Activated naive CD4-positive, alpha-beta T cell treated with anti-CD3 and anti-CD28 coated beads, Interleukin-2, amount 50 U/mL, for 16 hours (primary cell): ENCODE measurements at places on chromosomes 6 and 20.

GRCh38 chr20:19401096-19401495, 188.7 kb downstream of the SLC24A3 start:
- DNase-seq, result no peak

GRCh38 chr6:128632131-128632530, 111.7 kb upstream of the PTPRK start:
- no peak for DNase-seq

DNA sequence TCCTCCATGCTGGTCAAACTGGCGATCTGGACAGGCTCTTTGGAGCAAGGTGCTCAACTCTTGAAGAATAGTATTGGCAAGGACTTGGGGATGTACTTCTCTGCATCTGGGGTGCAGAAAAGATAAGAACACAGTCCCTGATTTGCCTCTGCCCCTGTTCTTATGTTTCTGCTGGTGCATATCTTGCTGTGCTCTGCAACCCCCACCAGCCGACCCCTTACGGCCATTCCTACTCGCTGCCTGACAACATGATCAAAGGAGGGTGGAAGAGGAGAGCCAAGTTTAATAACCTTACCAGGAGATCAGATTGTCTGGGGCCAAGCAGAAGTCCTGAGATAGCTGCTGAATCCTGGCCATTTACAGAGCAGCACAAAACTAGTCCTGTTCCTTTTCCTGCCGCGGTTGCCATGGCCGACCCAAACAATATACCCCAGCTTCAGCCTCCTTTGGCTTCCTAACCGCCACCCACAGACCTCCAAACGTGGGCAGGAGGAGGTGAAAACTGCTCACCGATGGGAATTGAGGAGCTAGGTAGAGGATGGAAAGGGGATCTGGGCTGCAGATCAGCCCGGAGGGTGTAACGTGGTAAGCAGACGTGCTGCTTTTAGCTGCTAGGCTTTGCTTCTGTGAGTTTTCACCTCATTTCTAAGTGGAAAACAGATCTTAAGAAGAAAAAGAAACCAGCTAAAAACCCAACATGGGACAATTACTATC, 60.9 kb downstream of the ATXN1 start:
- no peak for DNase-seq

DNA sequence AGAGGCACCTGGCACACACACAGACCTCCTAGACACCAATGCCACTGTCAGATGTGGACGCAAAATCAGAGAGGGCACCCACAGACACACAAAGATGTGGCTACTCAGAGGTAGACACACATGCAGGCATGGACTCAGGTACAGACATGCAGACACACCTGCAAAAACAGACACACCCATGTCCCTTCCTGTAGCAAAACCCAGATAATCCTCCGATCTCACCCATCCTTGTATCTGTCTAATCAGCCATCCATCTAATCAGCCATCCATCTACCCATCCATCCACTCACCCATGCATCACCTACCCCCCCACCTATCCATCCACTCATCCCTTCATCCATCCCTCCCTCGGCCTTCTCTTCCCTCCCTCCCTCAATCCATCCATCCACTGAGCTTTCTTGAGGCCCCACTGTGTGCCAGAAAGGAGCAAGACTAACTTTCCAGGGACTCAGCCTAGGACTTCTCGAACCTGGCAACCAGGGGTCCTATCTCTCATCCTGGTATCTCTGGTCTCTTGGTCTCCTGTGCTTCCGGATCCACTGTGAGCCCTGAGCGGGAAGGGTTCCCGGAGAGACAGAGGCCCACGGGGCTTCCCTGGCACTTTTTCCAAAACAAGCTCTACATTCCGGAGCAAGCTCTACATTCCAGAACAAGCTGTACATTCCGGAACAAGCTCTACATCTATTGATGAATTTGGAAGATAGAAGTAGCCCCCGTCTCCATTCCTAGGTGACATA, 1.1 kb upstream of the TGM2 start:
- DNase-seq, result no peak

GRCh38 chr6:100268326-100268725, 196.4 kb downstream of the SIM1 start:
- no peak for DNase-seq

DNA sequence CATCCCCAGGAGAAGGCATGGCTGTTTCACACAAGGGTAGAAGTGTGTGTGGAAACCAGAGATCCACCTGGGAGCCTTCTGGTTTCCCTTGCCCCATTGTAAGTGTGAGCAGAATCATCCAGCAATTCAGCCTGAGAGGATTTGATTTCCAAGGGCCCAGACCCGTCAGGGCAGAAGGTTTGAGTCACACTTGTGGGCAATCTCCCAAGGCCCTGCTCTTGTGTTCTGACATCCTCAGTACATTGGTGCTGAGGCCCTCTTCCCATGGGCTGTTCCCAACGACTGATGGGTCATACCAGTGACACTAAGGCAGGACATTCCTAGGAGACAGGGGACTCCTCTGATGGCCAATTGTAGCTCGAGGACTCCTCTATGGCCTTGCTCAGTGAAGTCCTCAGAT, 58.2 kb upstream of the POLR1H start:
- no peak for DNase-seq

DNA sequence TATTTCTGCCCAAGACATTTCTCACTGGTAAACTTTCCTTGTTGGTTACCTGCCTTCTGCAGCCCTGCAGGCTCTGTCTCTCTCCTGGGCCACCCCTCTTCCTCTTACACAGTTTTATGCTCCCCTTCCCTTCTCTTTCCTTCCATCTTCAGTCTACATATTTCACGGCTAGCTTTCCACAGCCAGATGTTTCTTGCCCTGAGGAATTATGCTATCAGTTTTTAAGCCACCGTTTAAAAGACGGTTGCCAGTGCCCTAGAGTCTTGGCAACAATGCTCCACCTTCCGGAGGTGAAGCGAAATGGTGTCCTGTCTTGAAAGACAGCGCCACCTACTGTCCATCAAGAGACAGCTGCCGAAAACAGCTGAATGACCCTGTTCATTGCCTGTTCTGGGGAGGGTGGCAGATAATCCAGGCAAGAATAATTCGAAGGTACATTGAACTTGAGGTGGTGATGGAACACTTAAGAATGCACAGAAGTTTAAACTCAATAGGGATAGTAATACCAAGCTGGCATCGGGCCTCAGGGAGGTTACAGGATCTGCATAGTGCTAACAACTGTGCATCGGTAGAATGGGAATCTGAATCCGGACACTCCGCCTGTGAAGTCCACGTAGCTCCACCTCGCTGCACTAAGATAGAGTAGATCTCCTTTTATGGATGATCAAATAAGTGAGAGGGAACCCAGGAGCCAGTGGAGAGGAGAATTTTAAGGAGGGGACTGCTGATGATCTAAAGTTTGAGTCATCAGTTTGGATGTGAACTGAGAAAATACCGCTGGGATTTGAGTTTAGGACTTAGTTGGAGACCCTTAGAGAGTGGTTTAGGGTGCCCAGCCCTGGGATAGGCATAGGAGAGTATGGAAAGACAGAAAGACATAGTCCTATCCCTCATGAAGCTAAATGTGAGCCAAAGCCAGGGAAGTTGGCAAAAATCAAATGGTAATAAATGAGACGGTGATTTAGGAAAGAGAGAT, 4.8 kb upstream of the TRIM40 start:
- DNase-seq, result peak; percentile 60

GRCh38 chr6:35179901-35180535, 33.7 kb upstream of the SCUBE3 start:
- no peak for DNase-seq

GRCh38 chr20:22830138-22830537, 205.0 kb upstream of the SSTR4 start:
- no peak for DNase-seq

DNA sequence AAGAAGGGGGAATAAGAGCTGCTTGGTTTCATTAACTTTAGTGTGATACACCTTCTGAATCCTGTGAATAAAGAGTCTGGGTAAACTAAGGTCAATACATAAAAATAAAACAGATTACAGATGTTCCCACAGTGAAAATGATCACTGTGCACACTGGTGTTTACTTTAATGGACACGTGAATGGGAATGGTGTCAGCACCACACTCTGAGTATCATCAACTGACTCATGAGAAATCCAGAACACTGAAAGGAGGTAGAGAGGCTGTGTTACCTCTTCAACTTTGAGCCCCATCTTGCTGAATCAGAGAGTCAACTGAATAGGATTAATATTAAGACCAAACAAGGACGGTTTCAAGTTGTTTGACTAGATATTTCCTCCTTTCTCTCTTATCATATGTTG, 75.0 kb downstream of the ELOVL4 start:
- DNase-seq, result no peak

DNA sequence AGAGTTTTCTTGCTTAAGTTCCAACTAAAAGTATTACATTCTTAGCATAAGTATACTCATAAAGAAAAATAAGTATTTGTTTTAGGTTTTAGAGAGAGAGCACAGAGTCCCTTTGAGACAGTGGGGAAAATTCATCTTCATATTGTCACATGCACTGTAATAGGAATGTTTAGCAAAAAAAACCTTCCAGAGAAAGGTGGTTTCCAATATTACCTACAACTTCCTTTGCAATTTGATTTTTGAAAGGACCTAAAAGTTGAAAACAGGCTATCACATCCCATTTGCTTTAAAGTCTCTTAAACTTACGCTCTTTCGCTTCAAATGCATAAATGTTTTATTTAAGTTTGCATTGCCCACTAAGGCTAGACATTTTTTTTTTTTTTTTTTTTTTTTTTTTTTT, 86.4 kb downstream of the OPRM1 start:
- DNase-seq, result no peak

- DNase-seq, result no peak
Measured at GRCh38 chr6:34073540-34073939, 72.3 kb downstream of the GRM4 start.

DNA sequence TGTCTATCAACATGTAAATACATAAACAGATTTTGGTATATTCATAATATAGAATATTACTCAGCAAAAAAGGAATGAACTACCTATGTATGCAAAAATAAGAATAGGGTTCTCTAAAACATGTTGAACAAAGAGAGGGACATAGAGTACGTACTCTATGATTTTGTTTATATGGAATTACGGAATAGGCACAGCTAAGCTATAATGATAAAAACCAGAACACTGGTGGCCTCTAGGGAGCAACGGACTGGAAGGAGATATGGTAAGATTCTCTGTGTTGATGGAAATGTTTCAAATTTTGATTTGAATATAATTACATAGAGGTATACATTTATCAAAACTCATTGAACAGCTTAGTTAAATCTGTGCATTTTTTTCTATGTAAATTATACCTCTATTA, 19.6 kb downstream of the ADGRG6 start:
- DNase-seq, result no peak

GRCh38 chr20:2851086-2851485, 10.5 kb downstream of the VPS16 start:
- no peak for DNase-seq

DNA sequence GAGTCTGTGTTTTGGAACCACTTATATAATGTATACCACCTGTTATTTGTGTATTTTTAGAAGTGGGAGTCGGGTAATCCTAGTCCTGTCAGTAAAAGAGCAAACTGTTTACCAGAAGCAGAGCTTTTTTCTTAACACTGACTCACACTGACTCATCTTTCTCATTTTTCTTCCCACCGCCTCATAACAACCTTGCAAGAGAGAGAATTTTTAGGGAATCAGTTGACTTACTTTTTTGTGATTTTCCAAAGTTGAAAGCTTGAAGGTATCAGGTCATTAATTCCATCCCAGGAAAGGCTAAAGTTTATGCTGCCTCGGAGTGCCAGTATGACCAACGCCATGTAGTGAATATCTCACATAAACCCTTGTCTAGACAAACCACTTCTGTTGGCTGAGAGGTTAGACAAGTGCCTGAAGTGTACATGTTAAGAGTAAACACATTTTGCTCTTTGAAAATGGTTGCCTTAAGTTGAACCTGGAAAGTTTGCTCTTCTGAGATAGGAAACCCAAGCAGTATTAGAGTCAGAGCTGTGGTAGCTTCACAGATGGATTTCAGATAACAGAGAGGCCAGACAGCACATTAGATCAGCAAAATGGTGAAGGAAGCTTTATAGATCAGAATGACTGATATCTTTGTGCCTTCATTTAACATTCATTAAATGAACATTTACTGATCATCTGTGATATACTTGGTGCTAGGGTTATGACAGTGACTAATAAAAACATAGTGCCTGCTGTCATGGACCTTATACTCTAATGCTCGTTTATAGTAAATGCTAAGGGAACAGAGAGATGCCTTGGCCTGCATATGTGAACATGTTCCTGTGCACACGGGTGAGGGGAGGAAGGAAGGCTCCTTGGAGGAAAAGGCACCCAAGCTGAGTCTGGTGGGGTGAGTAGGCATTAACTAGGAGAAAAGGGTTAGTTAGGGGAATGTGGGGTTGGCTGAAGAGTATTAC, 29.1 kb upstream of the PKIG start:
- no peak for DNase-seq

DNA sequence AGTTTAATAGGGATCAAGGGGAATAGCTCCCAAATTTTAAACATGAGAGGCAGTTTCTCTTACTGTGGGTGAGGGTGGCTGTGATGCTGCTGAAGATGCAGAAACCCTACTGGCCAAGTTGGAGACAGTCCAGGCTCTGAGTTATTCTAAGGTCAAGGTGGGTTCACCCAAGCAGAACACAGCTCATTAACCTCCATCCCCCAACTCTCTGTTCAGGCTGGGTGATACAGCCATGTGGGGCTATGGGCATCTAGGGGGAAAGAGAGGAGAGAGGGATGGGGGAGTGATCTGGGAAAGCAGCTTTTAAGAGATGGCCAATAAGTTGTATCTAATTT, 18.9 kb upstream of the TRAM2 start:
- no peak for DNase-seq

DNA sequence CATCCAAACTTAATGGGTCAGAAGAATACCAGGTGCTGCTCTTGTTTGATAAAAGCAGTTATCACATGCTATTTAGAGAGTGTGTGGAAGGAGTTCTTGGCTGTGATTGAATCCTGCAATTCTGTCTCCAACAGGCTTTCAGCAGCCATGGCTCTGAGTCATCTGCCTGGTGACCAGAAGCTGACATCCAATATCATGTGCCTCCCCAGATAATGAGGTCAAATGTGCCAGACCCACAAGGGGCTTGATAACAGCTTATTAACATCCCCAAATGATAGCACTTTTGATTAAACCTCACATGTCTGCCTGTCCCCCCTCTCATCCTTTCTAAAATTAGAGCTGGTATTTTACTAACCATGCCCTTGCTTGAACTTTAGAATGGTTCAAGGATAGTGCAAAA, 175.7 kb upstream of the PLN start:
- no peak for DNase-seq

GRCh38 chr6:145887969-145888368, 73.4 kb upstream of the FBXO30 start:
- peak; percentile 31 for DNase-seq

DNA sequence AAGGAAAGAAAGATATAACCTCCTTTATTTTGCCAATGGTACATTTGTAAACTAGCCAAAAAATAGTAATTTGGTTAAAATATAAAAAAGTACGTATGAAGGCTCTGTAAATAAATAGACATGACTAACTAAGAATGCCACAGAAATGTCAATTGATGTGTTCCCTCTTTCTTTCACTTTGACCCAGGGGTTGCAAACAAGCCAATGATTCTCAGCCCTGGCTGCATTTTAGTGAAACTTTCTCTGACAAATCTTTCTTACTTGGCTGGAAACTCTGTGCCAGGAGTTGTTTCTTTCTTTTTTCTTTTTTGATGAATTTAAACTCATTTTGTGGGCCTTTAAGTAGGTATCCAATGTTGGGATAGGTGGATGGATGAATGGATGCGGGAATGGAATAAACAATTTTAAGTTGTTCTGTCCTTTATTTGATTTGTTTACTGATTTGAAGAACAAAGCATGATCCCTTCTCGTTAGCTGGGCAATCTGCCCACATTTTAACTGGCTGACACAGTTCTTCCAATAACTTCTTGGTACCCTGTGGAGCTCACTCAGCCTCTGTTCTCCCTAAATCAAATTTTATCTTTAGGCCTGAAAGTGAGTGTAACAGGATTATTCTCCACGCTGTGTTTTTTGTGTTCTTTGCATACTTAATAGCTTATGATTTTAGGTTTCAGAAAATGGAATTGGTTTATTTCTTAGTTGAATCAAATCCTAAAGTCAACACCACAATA, 58.6 kb upstream of the GCLC start:
- DNase-seq, result no peak
